ENCODE measurements at places on chromosomes 2 and 18.

GRCh38 chr18:51727780-51728179 lies 530.3 kb upstream of the MEX3C start:
- DNase-seq, result no peak

DNA sequence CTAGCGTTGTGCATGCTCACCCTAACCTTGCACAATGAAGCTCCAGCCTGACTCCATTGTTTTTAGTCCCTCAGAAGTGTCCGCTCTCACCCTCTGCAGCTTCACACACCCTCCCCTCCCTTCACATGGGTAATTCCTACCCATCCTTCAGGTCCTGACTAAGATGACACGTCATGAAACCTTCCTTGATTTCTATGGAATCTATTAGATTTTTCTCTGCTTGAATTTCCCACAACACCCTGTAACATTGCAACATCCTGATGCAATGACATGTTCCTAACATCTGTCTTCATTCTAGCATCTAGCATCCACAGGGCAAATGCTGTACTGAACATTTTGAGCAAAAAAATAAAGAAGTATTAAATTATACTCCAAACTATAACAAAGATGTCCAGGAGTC lies 77.0 kb upstream of the PID1 start:
- no peak for DNase-seq

GRCh38 chr18:77320971-77321559 lies 71.4 kb downstream of the GALR1 start:
- no peak for DNase-seq

GRCh38 chr2:218827701-218828476 lies 3.7 kb downstream of the PRKAG3 start:
- no peak for DNase-seq

DNA sequence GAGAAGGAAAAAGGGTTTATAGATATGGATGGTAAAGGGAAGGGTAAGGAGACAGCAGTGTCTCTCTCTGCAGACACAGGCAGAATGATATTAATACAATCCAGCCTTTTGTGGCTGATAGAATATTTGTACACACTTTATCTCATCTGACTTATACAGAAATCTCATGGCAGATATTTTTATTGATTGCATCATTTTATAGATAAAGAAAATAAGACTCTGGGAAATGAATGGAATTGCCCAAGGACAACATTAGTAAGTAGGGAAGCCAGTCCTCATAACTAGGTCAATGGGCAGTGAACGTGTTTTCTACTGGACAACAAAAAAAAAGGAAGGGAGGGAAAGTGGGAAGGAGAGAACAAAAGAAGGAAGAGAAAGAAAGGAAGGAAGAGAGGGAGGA lies 236.4 kb upstream of the EPHA4 start:
- no peak for DNase-seq
